ENCODE measurements at places on chromosomes 3 and 15.

GRCh38 chr15:39907216-39907615, 12.8 kb downstream of the GPR176 start:
- no peak for DNase-seq

DNA sequence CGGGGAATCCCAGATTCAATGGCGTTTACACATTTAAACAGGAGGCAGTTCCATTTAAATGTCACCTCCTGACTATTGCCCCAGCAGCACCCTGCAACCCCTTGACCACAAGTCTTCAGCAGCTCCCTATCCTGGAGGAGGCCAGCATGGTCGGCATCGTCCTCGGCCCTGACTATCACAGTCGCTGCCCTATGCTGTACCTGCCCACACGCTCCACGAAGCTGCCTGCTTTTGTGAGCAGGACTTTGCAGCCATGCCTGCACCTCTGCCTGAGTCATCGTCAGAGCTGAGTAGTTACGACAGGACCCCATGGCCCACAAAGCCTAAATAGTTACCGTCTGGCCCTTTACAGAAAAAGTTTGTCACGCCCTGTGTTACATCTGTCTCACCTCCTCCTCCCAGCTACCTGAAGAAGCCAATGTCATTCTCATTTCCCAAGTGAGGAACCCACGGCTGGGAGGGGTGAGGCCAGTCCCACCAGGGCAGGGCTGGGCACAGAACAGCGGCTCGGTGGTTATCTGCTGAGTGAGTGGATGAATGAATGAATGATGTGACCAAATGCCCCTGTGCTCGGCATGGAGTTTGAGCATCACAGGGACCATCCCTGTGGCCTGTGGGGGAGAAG, 47.8 kb upstream of the IQSEC1 start:
- no peak for DNase-seq

DNA sequence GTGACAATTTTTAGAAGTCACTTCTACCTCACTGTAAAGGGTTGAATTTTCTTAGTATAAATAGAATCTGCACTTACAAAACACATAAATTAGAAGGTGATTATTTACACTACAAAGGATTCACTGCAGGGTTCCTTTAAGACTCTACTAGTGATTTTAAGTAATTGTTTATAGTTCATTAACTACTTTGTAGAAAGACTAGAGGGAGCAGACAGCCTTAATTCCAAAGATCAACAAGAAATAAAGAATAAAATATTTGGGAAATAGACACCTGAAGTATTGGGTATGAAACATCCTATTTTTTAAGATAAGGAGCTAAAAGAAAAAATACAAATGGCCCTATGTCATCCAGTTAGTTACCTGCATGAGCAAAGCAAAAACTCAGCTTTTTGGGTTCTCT, 360.5 kb upstream of the ALCAM start:
- no peak for DNase-seq

GRCh38 chr3:14200276-14200675, 21.7 kb downstream of the LSM3 start:
- no peak for DNase-seq

DNA sequence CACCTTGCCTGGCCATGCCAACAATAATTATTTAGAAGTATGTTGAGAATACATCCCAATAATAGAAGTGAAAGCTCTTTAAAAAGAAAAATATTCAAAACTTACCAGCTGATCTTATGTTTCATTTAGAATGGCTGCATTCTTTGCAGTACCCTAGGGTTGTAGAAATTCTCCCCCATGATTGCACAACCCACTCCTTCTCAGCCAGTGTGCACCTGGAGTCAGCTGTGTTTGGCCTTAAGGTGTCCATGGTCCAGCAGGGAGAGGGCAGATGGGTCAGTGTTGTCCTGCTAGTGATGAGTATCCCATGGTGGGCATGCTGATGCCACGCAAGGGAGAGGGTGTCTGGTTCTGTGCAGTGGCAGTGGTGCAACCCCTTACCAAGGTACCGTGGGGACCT, 117.3 kb downstream of the IGF1R start:
- no peak for DNase-seq

DNA sequence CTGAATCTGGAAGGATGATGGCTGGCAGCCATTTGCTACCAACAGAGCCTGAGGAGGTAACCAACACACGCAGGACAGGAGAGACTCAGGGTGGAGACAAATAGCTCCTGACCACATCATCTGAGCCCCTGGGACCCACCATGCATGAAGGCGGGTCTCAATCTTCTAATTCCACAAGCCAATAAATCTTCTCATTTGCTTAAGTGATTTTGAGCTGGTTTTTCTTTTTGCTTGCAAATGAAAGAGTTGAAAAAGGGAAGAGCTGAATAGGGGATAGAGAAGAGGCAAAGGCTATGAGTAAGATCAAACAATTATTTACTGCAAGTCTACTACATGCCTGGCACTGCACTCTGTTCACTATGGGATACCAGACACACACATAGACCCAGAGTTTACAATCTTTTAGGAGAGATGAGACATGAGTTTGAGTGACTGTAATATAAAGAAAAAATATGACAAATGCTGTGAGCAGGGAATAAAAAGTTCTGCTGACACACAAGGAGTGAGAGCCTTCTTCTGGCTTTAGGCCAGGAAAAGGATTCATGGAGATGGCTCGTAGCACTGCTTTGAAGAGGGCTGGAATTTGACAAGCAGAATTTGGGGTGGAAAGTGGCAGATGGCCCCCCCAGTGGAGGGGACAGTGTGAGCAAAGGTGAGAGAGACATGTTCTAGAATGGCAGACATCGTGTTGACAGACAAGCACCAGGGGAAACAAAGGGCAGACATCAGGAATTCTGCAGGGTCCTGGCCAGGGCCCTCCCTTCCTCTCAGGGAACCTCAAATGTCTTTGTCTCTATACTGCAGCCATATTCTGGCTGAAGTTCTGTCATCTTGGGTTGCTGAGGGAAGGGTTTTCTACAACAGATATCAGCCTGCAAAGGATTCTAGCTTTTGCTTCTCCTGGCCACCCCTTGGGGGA, 69.8 kb upstream of the WNT5A start:
- DNase-seq, result no peak

Measured in NCI-H1105 treated with DMSO at 0.1 percent for 48 hours (cell line).